ENCODE measurements at places on chromosomes 6 and 20. TPM values are rescaled to one million over a fixed set of nuclear protein-coding genes. Genes with fewer than 3 reads are reported as not detected.

Gene PBOV1
- not detected for total RNA-seq

Gene COL21A1
- total RNA-seq, result 0.84 TPM

Gene CLVS2
- total RNA-seq, result 0.13 TPM

Gene BEND3
- total RNA-seq, result 2.9 TPM

Gene ELOVL4
- total RNA-seq, result 1.7 TPM

Gene SLC24A3
- total RNA-seq, result 0.02 TPM

Gene CRYBG1
- total RNA-seq, result 0.56 TPM

Data from A549 treated with AZD2906 at 1 μM for 4 hours (cell line).